H4 (cell line): ENCODE measurements at places on chromosomes 5 and 9. TPM values are rescaled to one million over a fixed set of nuclear protein-coding genes. Genes with fewer than 3 reads are reported as not detected.

DNA sequence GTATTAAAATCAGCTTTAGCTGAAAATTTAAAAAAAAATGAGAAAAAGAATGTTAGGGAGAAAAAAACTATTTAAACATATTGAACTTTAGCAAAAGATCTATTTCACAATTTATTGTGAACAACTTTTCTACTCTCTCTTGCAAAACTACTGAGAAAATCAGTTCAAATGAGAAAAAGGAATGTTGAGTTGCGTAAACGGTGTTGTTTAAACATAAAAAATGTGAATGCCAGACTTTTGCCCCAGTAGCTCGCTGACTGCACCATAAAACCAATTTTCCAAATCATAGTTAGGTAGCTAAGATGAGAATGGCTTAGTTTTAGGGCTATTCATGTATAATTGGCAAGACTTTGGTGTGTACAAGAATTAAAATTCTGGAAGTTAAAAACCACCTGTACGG lies 13.4 kb upstream of the RAD23B start:
- no peak for DNase-seq

GRCh38 chr9:100639854-100640253 lies 62.0 kb downstream of the CAVIN4 start:
- DNase-seq: no peak

GRCh38 chr5:158178535-158178934 lies 319.6 kb upstream of the CLINT1 start:
- DNase-seq: no peak

DNA sequence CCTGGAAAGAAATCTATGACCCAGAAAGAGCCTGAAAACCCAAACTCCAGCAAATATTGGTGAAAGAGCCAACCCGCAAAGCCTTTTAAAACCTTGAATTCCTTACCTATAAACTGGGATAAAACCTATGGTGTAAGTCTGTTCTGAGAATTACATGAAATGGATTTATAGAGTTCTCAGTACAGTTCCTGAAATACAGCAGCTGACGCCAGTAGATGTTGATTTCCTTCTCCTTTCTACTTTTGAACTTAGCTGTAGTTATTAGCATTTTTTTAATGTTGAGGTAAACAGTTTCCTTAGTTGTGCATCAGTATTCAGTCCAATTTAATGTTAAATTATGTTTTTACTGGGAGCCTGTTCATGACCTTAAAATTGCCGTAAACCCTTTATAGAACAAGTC lies 3.7 kb downstream of the SPIN1 start:
- no peak for DNase-seq

DNA sequence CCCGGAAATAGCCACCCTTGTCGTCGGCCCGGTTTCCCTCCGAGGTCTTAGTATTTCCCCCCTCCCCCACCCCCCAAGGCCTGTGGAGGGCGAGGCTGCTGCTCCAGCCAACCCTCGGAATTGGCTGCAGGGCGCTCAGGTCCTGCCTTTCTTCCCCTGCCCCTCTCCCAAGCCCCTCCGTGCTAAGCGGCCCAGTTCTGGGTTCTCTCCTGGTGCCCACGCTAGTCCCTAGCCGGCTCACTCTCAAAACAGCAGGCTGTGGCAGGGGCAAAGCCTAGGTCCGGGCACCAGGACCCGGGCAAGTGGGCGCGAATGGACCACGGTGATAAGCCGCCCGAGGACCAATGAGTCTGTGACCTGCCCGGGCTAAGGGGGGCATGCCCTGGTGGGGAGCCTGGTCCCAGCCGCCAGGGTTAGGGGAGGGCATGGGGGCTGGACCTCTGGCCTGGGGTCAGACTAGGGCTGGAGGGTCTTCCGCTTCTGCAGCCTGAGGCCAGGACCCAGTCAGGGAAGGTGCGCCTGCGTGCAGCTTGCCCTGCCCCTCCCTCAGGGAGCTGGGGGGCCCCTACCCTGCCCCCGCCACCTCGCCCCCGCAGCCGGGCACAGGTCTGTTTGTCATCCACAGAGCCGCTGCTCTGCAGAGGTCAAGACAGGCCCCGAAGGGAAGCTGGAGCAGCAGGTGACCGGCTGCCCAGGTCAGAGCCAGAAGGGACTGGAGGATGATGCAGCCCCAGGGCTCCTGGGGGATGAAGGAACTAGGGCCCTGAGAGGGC lies 5.0 kb upstream of the IRX4 start:
- no peak for DNase-seq

The PDE8B gene
- 0.19 TPM in 1 of 2 replicates, not detected in the other for total RNA-seq

DNA sequence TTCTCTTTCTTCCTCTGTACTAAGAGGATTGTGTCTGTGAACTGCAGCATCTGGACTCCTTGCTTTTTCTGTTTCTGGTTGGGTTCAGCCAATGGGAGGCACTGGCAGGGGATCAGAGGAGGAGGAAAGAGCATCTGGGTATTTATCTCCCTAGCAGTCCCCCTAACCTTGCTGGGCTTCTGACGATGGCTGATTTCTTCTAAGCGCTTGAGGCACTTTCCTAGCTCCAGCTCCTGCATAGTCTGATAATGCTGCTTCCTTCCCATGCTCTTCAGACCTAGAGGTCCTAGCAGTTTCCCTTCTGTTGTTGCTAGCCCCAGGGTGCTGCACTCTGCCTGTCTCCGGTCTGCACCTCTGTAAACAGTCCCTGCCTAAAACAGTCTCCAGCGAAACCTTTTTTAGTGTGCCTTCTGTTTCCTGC lies 225.1 kb downstream of the PDZD2 start:
- no peak for DNase-seq

DNA sequence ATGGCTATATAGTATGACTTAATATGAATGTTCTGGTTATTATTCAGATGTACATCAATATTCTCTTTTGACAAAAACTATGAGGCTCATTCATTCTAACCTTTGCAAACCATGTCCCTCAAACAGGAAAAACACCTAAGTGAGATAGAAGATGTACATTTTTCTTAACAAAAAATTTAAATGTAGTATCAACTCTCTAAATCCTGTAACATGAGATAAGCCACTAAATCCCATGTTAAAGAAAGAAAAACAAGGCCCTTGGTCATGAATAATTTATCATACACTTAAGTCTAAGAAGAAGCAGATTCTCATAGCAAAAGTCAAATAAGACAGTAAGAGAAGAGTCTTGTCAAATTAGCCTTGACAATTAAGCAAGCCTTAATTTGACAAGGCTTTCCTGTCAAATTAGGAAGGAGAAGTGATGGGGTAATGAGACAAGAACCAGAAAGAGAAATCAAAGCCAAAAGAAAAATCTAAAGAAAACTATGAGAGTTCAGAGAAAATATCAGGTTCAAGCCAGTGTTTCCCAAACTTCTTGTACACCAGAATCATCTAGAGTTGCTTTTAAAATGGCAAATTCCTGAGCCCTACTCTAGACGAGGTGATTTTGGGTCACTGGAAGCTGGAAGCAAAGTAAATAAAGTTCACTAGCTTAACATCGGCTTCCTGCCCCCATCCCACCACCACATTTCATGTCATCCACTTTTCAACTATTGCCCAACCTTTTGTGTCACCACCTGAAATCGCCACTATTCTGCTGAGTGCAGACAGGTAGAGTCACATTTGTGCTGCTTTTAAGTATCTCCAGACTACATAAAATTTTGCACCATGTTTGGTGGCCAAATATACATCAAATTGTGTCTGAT lies 76.5 kb downstream of the NR6A1 start:
- DNase-seq: peak; percentile 36

The RAD17 gene
- 14.8 and 17.6 TPM in 2 replicates for total RNA-seq

The PSMB7 gene
- total RNA-seq: 447 and 507 TPM in 2 replicates

DNA sequence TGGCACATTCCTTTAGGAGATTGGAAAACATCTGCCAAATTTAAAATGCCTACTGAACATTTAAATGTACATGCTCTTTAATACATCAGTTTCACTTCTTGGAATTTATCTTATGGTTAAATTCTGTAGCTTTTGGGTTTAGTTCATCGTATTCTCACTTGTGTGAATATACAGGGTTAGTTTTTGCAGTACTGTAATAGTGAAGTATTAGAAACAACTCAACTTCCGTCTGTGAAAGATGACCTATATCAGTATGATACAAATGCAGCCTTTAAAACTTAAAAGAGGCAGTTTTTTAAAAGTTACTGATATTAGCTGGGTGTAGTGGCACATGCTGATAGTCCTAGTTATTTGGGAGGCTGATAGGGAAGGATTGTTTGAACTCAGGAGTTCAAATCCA lies 57.2 kb downstream of the CDC42SE2 start:
- DNase-seq: no peak

DNA sequence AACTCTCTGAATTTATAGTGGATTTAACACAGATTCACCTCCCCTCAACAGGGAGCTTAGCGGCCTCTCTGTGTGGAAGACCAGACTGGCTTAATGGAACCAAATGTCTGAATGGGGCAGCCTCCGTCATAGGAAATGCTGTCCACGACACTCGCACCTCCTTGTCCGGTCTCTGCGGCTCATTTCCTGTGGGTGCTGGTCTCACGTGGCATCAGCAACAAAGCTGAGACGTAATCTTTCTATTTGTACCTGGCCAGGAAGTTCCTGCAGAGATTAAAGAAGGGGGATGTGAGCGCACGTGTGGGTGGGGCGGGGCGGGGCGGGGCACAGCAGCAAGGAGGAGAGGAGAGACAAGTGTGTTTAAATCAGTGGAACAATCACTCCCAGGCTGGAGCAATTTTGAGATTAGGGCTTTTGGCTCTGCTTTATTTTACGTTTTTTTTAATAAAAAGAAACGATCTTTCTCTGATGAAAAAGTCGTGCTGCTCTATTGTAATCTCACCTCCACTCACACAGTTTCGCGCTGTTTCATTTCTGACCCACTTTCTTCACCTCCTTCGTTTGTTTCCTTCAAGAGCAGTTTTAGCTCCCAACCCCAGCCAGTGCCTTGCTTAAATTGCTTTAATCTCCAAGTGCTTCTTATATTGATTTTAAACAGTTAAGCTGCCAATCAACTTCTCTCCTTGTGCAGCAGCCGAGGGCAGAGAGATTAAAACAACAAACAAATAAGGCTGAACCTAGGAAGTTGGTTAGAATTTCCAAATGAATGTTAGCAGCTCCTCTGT lies 132.2 kb upstream of the ASTN2 start:
- DNase-seq: peak; percentile 39

The TSSK1B gene
- total RNA-seq: not detected in 2 replicates

DNA sequence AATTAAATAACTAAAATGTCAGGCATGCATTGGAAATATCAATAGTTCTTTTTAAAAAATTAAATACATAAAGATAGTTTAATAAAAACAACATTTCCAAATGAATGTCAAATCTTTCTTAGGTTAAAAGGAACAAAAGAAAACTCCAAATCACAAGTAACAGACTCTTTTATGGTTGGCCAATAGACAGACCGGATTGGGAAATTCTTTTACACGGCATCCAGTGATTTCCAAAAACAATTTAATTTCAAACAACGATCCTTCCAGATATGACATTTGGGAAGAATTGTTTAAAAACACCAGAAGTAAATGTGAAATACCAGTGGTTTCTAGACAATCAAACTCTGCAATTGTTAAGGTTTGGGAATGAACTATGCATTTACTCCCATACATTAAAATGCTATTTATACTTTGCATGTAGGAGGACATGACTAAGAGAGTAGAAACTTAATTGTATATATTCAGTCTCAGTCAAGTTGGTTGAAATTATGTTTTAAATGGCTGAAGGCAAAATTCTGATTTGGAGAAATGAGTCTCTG lies 32.8 kb downstream of the ZNF474 start:
- no peak for DNase-seq

- no peak for DNase-seq
These were observed 25.8 kb upstream of the FRRS1L start for GRCh38 chr9:109192732-109193361.

DNA sequence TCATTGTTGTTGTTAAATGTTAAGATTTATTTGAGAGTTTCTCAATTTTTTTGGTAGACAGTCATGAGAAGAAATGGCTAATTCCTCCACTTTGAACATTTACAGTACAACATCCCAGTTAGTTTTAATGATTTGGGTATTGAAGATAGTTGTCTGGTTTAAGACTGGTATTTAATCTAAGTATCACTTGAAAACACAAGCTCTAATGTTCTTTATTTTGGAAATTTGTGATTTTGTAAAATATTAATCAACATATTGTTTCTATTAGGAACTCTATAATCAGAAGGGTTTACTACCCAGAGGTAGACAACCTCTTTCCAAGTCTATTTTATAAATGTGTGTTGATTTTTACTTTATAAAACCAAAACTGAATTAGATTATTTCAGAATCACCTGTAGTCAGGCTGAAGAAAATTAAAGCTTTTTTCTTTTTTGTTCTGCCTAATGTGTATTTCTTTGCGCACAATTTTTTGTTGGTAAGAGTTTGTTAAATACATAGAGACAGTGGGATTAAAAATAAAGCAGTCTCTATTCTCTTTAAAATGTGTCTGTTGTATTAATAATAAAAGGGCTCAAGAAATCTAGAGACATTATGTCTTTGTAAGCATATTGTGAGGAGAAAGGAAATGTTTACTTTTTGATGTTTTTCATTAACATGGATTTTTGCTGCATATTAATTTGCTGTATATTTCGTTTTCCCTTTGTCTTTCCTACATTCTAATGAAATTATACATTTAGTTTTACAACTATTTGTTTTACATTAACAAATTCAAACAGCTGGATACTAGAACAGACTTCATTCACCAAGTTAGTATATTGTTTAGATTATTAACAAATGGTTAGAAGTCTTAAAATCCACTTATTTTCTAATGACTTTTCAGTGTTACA lies 3.9 kb upstream of the PURA start:
- no peak for DNase-seq

The AHRR gene
- 10.8 and 12.9 TPM in 2 replicates for total RNA-seq

The RALGPS1 gene
- total RNA-seq: 2.2 and 4.1 TPM in 2 replicates

DNA sequence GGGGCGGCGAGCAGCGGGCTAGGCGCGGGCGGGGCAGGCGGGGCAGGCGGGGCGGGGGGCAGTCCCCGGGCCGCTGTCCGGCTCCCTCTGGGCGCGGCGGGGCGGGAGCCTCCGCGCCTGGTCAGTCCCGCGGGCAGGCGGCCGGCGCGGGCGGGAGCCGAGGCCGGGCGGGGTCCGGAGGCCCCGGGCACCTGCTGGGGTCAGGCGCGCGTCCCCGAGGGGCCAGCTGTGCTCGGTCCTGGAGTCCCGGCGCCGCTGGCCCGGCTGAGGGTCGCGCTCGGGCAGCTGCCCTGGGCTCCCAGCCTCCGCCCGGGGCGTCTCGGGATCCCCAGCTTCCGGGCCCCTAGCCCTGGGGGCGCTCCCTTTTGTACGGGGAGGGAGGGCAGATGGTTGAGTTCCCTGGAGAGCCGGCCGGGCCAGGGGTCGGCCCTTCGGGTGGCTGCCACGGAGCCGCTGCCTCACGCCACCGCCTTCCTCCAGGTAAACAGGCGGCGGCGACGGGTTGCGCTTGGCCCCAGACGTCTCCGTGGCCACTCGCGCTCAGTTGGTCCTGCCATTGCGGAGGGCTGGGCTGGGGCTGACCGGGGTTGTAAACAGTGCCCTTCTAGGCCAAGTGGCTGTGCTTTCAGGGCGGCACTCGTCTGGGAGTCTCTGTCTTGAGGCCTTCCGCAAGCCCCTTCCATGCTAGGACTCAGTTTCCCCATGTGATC lies 473 bp downstream of the ZBTB34 start:
- no peak for DNase-seq

GRCh38 chr9:36744678-36745077 lies 172.0 kb downstream of the MELK start:
- no peak for DNase-seq

DNA sequence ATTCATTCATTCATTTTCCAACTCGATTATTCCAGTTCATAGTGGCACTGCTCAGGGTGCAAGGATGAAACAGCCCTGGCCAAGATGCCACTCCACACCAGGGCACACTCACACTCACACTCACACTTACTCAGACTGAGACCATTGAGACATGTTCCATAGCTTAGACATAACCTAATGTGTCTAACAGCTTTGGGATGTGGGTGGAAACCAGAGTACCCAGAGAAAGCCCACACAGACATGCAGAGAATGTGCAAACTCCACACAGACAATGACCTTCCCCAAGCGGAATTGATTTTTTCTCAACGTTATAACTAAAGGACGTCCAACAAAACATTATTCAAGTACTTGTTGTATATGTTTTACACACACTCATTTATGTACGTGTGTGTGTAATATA lies 1363.5 kb downstream of the EFNA5 start:
- DNase-seq: no peak

The ERGIC1 gene
- total RNA-seq: 72.3 and 86.2 TPM in 2 replicates
